ENCODE measurements at places on chromosomes 2 and 18. TPM values are rescaled to one million over a fixed set of nuclear protein-coding genes. Genes with fewer than 3 reads are reported as not detected.

DNA sequence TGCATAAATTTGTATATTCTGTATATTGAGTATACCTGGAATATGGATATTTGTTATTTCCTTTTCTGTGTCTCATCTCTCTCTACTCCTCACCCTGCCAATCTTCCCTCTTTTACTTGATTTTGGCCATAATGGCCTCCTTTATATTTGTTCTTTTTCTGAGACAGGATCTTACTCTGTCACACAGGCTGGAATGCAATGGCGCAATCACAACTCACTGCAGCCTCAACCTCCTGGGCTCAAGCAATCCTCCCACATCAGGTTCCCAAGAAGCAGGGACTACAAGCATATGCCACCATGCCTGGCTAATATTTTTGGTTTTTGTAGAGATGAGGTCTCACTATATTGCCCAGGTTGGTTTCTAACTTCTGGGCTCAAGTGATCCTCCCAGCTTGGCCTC lies 30.5 kb downstream of the PREPL start:
- H3K36me3 ChIP-seq: peaks cover 21% of the 10 kb centered on the region
- DNase-seq: no peak
- H3K4me1 ChIP-seq: no peaks in the 10 kb centered on the region
- H3K27ac ChIP-seq: no peak overlapping the region
- H3K4me3 ChIP-seq: no peak overlapping the region

DNA sequence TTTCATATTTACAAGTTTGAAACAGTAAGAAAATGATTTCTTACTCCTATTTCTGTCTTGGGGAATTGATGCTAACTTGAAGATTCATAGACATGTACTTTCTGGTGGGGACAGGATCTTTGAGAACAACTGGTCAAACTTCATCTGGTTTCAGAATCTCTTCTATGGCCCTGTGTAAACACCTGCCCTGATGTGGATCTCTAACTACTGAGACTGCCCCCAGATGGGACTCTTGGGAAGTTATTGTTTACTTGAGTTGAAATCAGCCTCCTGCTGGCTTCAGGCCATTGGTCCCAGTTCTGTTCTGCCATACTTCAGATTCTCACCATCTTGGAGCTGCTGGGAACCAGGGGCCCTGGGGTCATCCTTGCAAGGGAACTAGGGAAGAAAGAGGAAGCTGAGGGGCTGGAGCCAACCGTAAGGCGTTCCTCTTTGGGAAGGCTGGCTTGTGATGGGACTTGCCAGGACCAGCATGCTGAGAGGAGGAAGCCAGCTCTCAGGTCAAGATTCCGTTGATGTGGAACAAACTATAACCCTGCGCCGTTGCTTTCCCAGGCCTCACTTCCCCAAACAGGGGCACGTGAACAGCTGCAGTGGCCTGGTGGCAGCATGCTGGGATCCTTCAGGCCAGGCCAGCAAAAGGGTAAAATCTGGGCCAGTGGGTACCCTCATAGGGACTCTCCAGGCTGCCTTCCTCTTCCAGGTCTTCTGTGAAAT lies 135.5 kb upstream of the CXCR4 start:
- H3K27me3 ChIP-seq: no peaks in the 10 kb centered on the region
- H3K4me1 ChIP-seq: peaks cover 10% of the 10 kb centered on the region
- no peak overlapping the region for H3K4me3 ChIP-seq
- DNase-seq: no peak
- no peaks in the 10 kb centered on the region for H3K36me3 ChIP-seq
- H3K27ac ChIP-seq: no peak overlapping the region

GRCh38 chr2:159976527-159977160 lies 85.8 kb downstream of the PLA2R1 start:
- DNase-seq: no peak
- no peak overlapping the region for H3K4me3 ChIP-seq
- H3K27me3 ChIP-seq: no peaks in the 10 kb centered on the region
- H3K4me1 ChIP-seq: no peaks in the 10 kb centered on the region
- H3K36me3 ChIP-seq: no peaks in the 10 kb centered on the region

DNA sequence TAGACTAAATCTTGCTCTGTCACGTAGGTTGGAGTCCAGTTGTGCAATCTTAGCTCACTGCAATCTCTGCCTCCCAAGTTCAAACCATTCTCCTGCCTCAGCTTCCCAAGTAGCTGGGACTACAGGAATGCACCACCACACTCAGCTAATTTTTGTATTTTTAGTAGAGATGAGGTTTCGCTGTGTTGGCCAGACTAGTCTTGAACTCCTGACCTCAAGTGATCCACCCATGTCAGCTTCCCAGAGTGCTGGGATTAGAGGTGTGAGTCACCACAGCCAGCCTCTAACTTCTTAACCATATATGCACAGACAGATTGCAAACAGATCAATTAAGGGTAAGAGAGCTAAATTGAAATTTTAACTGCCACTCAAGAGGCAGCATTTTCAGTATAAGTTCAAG lies 22.1 kb upstream of the CNGA3 start:
- no peaks in the 10 kb centered on the region for H3K4me1 ChIP-seq
- no peaks in the 10 kb centered on the region for H3K27me3 ChIP-seq
- no peak for DNase-seq
- H3K36me3 ChIP-seq: no peaks in the 10 kb centered on the region
- H3K4me3 ChIP-seq: no peak overlapping the region

GRCh38 chr2:219286436-219287115 lies 7.4 kb downstream of the DNAJB2 start:
- H3K27ac ChIP-seq: no peak overlapping the region
- DNase-seq: no peak
- H3K4me1 ChIP-seq: no peaks in the 10 kb centered on the region

GRCh38 chr2:239393941-239394340 lies 6.9 kb downstream of the HDAC4 start:
- peaks cover 18% of the 10 kb centered on the region for H3K4me1 ChIP-seq
- DNase-seq: no peak
- H3K4me3 ChIP-seq: no peak overlapping the region
- no peaks in the 10 kb centered on the region for H3K27me3 ChIP-seq
- no peaks in the 10 kb centered on the region for H3K36me3 ChIP-seq

DNA sequence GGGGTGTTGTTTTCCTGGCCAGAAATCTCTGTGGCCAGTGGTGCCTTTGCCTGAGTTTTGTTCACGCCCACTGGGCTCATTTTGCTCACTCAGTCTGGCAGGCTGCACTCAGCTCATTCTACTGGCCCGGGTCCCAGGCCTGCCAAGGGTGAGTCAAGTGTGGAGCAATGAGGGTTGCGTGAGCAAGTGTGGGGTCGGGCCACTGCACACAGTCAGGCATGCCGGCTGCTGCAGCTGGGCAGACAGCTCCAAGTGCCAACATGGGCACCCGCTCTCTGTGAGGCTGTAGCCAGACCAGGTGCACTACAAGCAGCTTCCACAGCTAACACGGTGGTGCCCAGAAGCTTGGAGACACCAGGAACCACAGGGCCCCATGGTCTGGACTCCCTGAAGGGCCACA lies 801.1 kb upstream of the RAB6C start:
- no peaks in the 10 kb centered on the region for H3K4me1 ChIP-seq
- DNase-seq: no peak
- H3K27me3 ChIP-seq: no peaks in the 10 kb centered on the region
- no peak overlapping the region for H3K4me3 ChIP-seq
- no peaks in the 10 kb centered on the region for H3K36me3 ChIP-seq

The PDE11A gene
- not detected for polyA plus RNA-seq

DNA sequence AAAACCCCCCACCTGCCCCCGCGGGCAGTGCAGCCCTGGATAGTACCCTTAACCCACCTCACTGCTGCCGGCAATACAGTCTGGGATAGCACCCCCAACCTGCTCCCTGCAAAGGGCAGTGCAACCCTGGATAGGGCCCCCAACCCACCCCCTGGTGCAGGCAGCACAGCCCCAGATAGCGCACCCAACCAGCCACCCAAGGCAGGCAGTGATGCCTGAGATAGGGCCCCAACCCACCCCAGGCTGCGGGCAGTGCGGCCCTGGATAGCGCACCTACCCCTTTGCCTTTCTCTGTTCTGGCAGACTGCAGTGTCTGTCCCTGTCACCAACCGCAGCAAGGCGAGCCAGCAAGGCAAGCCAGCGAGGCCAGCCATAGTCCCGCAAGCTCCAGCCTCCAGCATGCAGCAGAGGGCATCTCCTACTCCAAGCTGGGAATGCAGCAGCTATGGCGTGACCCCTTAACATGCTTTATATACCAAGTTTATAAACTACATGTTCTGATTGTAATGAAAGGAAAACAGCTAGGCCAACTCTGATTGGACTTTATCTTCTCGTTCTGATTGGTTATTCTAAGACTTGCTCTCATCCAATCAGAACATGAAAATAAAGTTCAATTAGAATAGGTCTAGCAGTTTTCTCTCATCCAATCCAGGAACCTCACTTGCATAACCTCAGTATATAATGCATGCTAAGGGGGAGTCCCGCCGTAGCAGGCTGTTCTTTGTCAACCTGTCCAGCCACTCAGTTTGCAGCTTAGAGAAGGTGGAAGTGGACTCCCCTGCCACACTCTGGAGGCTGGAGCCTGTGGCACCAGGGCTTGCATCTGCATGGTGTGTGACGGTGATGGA lies 34.1 kb upstream of the ANKRD62 start:
- H3K36me3 ChIP-seq: no peaks in the 10 kb centered on the region
- H3K4me3 ChIP-seq: no peak overlapping the region
- DNase-seq: no peak
- H3K27ac ChIP-seq: no peak overlapping the region
- no peaks in the 10 kb centered on the region for H3K4me1 ChIP-seq

DNA sequence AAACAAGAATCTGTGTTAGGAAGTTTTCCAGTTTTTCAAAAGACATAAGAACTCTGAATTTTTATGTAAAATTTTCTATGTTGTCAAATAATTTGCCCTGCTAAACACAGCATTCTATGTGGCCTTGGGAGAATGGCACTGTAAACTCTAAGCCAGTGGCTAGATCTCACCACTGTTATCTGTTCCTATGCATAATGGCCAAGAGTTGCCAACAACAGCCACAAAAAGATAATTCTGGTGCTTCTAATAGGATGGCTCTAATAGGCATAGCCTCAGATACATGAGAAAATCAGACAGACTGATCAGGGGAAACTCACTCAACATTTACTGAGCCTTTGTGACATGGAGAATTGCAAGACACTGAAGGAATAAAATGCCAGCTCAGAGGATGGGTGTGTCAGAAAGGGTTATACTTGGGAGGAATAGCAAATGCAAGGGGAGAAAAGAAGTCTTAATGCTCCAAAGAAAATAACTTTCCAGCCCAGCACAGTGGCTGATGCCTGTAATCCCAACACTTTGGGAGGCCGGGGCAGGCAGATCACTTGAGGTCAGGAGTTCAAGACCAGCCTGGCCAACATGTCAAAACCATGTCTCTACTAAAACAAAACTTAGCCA lies 63.7 kb downstream of the COBLL1 start:
- H3K27ac ChIP-seq: no peak overlapping the region
- DNase-seq: no peak
- H3K27me3 ChIP-seq: no peaks in the 10 kb centered on the region
- H3K36me3 ChIP-seq: no peaks in the 10 kb centered on the region

The OXER1 gene
- polyA plus RNA-seq: 0.15 TPM

- H3K36me3 ChIP-seq: no peaks in the 10 kb centered on the region
- H3K27ac ChIP-seq: no peak overlapping the region
- DNase-seq: no peak
- no peak overlapping the region for H3K4me3 ChIP-seq
- H3K27me3 ChIP-seq: no peaks in the 10 kb centered on the region
Observed at GRCh38 chr2:6922201-6922656, 5.0 kb downstream of the RNF144A start.

GRCh38 chr2:217873371-217873770 lies 129.4 kb downstream of the TNS1 start:
- no peaks in the 10 kb centered on the region for H3K36me3 ChIP-seq
- H3K4me3 ChIP-seq: no peak overlapping the region
- no peaks in the 10 kb centered on the region for H3K4me1 ChIP-seq
- H3K27me3 ChIP-seq: no peaks in the 10 kb centered on the region

The RGPD3 gene
- polyA plus RNA-seq: 0.12 TPM

DNA sequence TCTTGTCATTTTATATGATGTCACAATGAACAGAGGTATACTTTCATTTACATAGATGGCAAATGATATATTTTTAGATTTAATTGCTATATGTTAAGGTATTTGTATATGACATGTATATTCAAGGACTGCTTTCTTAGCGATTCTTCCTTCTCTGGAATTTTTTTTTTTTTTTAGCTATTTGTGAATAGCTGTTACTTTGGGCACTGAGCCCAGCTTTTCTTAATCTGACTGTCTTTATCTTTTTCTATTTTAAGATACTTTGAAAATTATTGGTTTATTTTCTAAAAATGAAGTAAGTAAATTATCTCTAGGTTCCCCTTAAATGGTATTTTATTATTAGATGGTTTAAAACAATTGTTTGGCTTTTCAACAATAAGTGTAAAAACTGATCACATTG lies 4.0 kb upstream of the GLS start:
- no peaks in the 10 kb centered on the region for H3K27me3 ChIP-seq
- H3K27ac ChIP-seq: no peak overlapping the region
- no peak overlapping the region for H3K4me3 ChIP-seq
- H3K4me1 ChIP-seq: peaks cover 33% of the 10 kb centered on the region
- no peaks in the 10 kb centered on the region for H3K36me3 ChIP-seq

GRCh38 chr2:26942543-26943295 lies 27.7 kb upstream of the MAPRE3 start:
- H3K4me1 ChIP-seq: no peaks in the 10 kb centered on the region
- H3K27ac ChIP-seq: no peak overlapping the region
- H3K4me3 ChIP-seq: no peak overlapping the region
- H3K27me3 ChIP-seq: no peaks in the 10 kb centered on the region

DNA sequence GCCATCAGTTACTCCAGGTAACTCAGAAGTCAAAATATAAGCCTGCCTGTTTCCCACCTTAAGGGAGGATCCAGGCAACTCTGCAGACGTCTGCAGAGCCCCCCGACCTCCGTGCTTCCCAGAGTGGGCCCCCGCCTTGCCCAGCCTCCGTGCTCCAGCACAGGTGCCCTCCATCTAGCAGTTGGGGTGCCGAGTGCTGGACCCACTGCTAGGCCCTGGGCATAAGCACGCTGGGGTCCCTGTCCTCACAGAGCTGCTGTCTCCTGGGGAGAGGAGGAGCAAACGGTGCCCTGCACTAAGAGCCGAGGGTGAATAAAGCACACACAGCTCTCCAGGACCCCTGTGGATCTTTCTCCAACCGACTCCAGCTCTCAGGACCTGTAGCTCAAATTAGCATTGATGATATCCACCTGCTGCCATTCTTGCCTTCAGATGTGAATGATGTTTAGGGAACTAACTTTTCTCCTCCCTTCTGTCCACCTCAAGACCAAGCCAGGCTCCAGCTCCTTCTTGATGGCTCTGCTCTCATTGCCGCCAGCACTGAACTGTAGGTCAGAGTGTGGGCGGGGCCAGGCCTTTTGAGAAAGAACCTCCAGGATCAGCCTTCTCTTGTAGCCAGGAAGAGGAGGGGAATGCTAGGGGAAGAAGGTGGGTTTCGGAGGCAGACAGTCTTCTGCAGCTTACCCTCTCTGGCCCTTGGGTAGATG lies 121.2 kb downstream of the SMAD7 start:
- no peaks in the 10 kb centered on the region for H3K27me3 ChIP-seq
- no peak overlapping the region for H3K27ac ChIP-seq

GRCh38 chr2:101188683-101189405 lies 37.7 kb upstream of the TBC1D8 start:
- no peak overlapping the region for H3K4me3 ChIP-seq
- no peaks in the 10 kb centered on the region for H3K4me1 ChIP-seq
- no peak for DNase-seq
- no peaks in the 10 kb centered on the region for H3K36me3 ChIP-seq

Measured in CD8-positive, alpha-beta memory T cell (primary cell).